ENCODE measurements at places on chromosomes 6 and 20. TPM values are rescaled to one million over a fixed set of nuclear protein-coding genes. Genes with fewer than 3 reads are reported as not detected.

GRCh38 chr20:37688093-37688492, 5.7 kb upstream of the CTNNBL1 start:
- H3K27ac ChIP-seq: no peak overlapping the region
- no peak for DNase-seq
- no peaks in the 10 kb centered on the region for H3K4me1 ChIP-seq
- H3K36me3 ChIP-seq: no peaks in the 10 kb centered on the region

DNA sequence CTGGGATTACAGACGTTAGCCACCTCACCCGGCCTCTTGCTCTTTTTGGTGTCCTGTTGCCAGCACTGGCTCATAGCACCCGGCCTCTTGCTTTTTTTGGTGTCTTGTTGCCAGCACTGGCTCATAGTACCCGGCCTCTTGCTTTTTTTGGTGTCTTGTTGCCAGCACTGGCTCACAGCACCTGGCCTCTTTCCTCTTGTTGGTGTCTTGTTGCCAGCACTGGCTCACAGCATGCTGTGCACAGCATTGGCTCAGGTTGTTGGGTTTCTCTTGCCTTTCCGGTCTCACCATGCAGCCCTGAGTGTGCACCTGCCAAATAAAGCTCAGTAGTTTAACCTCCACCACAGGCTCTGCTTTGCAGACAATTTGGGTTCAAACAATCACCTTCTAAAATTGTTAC, 208.2 kb downstream of the THBS2 start:
- H3K27ac ChIP-seq: no peak overlapping the region
- no peaks in the 10 kb centered on the region for H3K27me3 ChIP-seq
- no peaks in the 10 kb centered on the region for H3K36me3 ChIP-seq
- no peaks in the 10 kb centered on the region for H3K4me1 ChIP-seq

UBD gene
- not detected for total RNA-seq

NCOA7 gene
- 2.8 TPM for total RNA-seq

NKX2-2 gene
- not detected for total RNA-seq

GRCh38 chr20:61933951-61934715, 131.5 kb downstream of the TAF4 start:
- H3K27ac ChIP-seq: no peak overlapping the region
- DNase-seq: peak; percentile 39
- H3K4me1 ChIP-seq: peaks cover 10% of the 10 kb centered on the region
- no peaks in the 10 kb centered on the region for H3K36me3 ChIP-seq
- no peak overlapping the region for H3K4me3 ChIP-seq
- H3K27me3 ChIP-seq: no peaks in the 10 kb centered on the region

RSPH9 gene
- 1.4 TPM for total RNA-seq

DNA sequence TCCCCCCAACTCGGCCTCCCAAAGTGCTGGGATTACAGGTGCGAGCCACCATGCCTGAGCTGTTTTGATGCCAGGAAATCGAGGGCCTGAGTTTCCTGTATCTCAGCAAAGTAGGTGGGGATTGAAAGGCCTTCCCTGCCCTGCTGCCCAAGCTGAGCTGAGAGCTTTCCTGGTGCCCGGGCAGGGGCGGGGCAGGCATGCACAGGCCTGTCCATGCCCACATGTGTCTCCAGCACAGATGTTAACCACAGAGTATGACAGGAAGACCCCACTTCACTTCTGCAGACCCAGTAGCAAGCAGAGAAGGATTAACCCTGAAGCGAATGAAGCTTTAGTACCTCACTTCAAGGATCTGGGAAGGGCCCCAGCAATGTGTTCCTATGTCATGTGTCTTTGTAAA, 66.0 kb downstream of the GPR6 start:
- H3K4me3 ChIP-seq: no peak overlapping the region
- no peaks in the 10 kb centered on the region for H3K4me1 ChIP-seq
- no peaks in the 10 kb centered on the region for H3K27me3 ChIP-seq

OPRL1 gene
- 3.3 TPM for total RNA-seq

Data from neural progenitor cell (in vitro differentiated cells).